NT2/D1 (cell line): ENCODE measurements at places on chromosomes 16 and 17.
A peak's percentile ranks its signal among the peaks of the same experiment; 100 is the strongest.

DNA sequence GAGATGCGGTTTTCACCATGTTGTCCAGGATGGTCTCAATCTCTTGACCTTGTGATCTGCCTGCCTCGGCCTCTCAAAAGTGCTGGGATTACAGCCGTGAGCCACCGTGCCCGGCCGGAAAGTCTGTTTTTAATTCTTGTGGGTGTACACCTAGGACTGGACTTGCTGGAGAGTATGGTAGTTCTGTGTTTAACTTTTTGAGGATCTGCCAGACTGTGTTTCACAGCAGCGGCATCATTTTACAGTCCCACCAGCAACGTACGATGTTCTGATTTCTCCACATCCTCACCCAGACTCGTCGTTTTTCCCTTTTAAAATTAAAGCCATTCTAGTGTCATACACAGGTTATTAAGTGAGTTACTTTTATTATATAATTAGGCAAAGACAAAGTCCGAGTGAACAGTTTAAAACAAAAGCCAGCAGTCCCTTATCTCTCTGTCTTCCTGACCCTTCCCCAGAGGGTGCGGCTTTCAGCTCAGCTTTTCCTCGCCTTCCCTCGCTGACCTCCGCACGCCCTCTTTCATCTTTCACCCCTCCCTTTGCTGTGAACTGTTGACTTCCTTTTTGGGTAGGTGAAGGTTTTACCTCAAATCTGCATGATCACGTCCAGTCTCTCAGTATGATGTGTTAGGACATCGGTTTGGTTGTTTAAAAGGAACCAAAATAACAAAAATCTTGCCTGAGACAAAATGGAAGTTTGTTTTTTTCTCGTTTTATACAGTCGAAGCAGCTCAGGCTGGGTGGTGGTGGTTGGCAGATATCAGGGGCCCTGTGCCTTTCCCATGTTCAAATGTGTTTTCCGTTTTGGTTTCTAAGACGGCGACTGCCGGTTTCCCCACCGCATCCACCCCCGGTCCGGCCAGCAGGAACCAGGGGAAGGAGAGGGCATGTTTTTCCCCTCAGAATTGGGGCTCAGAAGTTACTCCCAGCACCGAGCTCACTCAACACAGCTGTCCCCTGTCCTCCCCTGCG lies 18.0 kb downstream of the FAM234A start:
- no peak for DNase-seq

DNA sequence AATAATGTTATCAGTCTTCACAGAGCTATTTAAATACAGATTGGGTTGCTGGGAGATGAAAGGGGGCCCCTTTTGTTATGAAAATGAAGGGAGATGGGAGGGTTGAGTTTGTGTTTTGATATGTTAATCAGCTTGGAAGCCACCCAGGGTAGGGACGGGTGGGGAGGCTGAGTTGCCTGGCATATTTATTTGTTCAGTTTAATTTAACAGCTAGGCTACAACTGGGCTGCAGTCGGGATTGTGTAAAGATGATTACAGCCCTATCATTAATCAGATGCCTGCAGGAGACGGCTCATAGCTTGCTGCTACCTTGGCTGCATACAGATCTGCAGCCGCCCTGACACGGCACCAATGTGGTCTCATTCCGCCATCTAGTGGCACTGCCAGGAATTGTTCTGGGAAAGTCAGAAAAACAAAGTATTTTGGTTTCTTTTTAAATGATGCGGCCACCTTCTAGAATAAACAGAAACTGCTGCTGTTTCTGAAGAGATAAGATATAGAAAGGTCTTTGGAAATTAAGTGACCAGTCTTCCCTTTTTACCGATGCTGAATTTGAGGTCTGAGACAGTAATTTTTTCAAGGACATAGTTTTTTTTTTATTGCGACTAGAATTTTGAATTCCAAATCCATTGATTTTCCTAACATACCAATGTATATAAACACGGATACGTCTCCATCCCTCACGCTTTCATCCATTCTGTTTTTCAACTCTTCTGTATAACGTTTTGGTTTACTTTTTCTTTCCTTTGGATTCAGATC lies 458.0 kb upstream of the ASIC2 start:
- peak; percentile 72 for DNase-seq

DNA sequence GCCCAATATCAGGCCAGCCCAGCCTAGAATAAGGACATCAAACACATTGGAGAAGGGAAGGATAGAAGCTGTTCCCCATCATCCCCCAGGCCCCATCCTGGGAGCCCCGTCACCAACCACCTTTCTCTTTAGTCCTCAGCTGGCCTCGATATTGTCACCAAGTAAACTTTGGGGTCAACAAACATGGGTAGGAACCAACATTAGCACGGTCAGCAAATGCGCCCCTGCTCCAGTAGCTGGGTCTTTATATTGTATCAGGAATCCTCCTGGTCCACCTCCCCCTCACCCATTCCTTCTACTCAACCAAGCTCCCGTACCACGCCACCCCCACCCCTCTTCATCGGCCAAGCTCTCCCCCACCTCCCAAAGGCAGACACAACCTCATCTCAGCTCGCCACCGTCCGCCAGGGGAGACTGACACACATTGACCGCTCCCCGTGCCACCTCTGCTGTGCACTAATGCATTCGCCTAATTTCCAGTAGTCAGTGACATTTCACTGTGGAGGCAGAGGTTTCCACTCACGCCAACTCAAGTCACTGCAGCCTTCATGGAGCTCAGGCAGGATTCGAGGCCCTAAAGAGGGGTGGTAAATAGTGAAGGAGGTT lies 20.7 kb upstream of the CBX2 start:
- DNase-seq = no peak

DNA sequence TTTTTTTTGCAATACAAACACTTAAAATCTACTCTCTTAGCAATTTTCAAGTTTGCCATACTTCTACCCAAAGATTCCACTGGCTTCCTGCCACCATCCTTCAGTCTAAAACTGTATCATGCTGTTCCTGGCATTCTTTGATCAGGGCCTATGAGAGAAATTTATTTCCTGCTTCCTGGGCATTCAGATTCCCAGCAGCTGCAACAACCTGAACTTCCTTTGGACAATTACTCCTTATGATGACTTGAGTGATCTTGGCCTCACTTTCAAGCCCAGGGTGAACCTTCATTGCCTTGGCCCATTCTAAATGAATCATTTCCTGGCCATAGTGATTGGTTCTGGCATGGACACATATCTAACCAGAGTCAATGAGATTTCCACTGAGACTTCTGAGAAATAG lies 18.0 kb upstream of the MON1B start:
- DNase-seq = no peak

DNA sequence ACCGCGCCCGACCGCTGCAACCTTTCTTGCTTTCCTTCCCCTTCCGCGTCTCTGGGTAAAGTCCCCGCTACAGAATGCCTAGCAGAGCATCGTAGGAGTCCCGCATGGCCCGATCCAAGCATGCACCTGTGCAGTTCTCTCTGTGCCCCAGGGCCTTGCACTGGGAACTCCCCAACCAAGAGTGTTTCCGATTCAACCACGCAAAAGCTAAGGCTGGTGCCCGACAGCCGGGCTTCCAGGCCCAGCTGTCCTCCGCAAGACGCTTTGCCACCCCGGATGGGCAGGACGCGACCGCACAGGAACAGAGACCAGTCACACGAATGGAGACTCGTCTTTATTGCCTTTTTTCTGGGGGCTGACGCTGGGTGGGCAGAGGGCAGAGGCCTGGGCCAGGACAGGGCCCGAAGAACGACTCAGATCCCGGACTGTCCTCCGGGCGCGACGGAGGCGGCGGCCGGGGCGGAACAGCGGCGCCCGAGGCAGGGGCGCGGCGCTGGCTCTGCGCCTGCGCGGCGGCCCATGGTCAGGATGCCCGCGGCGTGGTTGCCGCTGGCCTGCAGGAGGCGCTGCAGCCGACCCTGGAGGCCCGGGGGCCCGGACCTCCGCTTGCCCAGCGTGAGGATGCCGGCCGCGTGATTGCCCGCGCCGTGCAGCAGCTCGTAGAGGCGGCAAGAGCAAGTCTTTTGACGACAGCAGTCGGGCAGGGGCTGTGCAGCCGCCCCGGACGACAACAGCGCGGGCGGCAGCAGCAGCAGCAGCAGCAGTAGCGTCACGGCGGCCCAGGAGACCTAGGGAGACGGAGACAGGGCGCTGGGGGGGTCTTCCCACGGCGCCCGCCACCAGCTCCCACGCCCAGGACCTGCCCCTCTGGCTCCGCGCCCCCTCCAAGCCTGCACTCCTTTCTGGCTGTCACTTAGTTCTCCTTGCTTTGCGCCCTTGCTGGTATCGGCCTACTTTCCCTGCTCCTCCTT lies 1.2 kb downstream of the HCRT start:
- peak; percentile 62 for DNase-seq
